ENCODE measurements at places on chromosomes 1 and 21.
A peak's percentile ranks its signal among the peaks of the same experiment; 100 is the strongest.

DNA sequence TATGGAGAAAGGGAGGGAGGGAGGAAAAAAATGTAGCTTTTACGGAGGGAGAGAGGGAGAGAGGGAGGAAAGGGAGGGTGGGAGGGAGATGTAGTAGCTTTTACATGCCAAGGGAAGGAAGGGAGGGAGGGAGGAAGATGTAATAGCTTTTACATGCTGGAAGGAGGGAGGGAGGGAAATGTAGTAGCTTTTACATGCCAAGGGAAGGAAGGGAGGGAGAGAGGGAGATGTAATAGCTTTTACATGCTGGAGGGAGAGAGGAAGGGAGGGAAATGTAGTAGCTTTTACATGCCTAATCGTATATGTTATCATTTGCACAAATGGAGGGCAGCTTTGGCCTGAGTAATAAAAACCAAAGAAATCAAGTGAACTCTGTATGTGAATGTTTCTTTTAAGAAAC lies 35.6 kb downstream of the EEIG2 start:
- peak; percentile 57 for DNase-seq

- no peak for DNase-seq
Observed at GRCh38 chr21:43652616-43653015, 6.7 kb downstream of the HSF2BP start.

- DNase-seq, result no peak
Observed at GRCh38 chr21:33789697-33790096, 125.9 kb downstream of the ATP5PO start.

DNA sequence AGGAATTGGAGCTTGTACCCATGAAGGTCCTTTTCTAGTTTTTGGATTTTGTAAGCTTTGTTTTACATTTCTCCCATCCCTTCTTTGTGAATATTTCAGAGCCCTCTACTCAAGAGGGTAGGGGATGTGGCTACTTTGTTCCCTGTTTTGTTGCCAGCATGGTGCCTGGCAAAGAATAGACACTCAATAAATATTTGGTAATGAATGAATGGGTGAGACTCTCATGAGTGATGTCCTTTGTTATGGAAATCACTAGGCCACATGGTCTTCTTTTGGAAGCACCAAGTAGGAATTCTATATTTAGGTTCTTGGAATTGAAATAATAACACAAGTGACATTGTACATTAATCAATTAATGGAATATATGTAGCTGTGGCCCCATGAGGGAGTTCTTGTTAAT lies 26.8 kb upstream of the ATP5PO start:
- DNase-seq, result no peak

- DNase-seq, result no peak
Observed at GRCh38 chr21:15130751-15131150, 66.0 kb upstream of the NRIP1 start.

DNA sequence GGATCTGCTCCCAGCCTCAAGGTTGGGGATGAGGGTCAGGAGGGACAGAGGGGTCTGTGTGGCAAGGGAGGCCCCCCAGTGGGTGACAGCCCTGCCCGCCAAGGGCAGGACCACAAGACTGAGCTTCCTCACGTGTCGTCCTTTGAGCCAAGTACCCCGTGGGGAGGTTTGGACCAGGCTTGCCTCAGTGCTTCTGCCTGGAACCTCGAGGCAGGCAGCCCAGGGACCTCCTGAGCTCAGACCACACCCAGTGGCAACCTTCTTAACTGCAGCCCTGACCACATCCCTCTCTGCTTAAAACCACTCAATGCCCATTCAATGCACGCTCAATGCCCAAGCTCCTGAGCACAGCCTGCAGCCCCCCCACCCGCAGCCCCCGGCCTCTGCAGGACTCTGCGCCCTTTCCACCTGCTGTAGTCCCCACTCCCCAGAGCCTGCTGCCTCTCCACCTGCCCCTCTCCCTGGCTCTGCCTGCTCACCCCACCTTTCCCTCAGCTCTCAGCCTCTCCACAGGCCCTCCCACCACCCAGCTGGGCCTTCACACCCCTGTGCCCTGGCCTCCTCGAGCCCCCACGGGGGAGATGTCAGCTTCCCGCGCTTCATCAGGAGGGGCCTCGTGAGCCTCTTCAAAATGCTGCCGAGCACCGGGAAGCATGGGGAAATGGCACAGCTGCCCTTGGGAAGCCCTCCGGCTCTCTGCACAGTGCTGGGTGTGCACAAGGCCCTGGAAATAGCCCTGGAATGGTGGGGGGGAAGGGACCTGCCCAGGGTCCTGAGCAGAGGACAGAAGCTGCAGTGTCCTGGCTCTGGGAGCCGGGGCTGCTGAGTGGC lies 129.3 kb upstream of the VAMP3 start:
- DNase-seq, result no peak

DNA sequence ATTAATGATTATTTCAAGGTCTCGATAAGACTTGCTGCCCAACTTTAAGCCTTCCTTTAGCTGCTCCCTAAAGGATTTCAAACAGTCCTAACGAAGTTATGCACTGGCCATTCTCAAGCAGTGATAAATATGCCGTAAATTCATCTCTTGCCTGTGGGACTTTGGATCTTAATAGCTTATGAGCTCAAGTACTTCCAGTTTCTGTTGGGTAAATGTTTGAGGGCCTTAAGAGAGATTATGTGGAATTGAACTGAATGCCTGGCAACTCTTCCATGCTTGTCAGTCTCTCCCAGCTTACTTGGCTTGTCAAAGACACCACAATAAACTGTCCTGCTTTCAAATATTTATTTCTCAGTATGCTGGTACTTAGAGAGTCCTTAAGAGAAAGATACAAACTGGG lies 3.5 kb upstream of the OR10J4 start:
- DNase-seq, result no peak

GRCh38 chr1:10598389-10598702 lies 123.6 kb downstream of the PEX14 start:
- peak; percentile 71 for DNase-seq

- DNase-seq, result peak; percentile 33
Observed at GRCh38 chr1:24931468-24932231, 1.6 kb upstream of the RUNX3 start.

- DNase-seq, result no peak
Observed at GRCh38 chr1:89609781-89610456, 23.0 kb upstream of the LRRC8C start.

GRCh38 chr1:186611156-186611555 lies 69.1 kb downstream of the PTGS2 start:
- no peak for DNase-seq

DNA sequence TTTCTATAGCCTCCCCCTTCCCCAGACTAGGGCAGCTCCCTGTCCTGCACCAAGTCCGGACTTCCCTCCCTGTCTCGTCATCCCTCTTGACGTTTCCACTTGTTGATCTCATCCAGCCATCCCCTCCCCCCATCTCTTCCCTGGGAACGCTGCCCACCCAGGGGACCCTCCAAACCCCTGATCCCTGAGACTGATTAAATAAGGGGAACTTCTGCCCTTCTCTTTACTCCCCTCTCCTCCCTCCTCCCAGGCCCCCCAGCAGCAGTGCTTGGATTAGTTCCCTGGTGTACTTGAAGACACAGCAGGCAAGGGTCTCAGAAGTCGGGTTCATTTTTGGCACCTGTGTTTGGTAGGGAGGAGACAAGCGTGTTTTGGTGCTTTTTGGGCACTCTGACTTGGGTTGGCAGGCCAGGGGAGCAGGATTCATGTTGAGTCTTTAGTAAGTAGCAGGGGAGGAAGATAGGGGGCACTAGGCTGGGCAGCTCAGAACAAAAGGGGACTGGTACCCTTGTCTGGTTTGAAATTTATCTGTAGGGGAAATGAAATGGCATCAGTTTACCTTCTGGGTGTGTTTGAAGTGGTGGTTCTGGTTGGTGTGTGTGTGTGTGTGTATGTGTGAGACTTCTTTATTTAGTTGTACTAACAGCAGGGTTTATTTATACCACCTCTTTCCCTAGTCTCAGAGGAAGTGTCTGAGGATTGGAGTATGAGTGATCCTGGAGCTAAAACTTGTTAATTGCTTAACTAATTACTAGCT lies 11.1 kb downstream of the VANGL2 start:
- peak; percentile 79 for DNase-seq

GRCh38 chr1:3584915-3585314 lies 26.4 kb downstream of the MEGF6 start:
- no peak for DNase-seq

GRCh38 chr1:47837866-47838561 lies 159.2 kb downstream of the TRABD2B start:
- DNase-seq, result no peak

- DNase-seq, result no peak
Observed at GRCh38 chr1:234659538-234659937, 49.6 kb upstream of the IRF2BP2 start.

- DNase-seq, result no peak
Observed at GRCh38 chr1:194117582-194117981, 931.2 kb upstream of the B3GALT2 start.

DNA sequence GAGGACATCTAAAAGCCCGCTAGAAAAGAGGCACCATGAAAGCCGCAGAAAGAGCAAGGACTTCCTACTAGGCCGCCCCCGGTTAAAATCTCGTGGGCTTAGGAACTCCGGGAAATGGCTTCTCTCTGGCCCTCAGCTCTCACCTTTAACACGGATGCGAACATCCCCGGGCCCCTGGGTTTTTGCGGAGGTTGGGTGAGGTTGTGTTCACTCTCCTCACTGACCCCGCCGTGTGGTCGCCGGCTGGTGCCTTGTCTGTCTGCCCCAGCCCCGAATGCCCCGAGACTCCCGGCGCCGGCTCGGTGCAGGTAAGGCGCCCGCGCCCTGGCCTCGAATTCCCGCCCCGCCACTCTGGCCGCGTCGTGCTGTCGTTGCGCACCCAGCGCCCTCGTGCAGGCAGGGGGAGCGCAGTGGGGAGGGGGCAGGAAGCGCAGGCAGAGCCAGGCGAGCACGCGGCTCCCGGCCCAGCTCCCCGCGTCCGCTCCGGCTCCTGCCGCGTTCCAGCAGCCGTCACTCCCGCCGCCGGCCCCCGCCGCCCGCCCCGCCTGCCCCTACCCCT lies at the start of gene SHISAL2A:
Gene SHISAL2A (plus strand): TSS at position 437 of the 559 bp plus-strand sequence. CDS start 326 bp downstream, outside the sequence.
- peak; percentile 55 for DNase-seq

- peak; percentile 80 for DNase-seq
Observed at GRCh38 chr1:50700214-50700613, 259.9 kb downstream of the FAF1 start.

DNA sequence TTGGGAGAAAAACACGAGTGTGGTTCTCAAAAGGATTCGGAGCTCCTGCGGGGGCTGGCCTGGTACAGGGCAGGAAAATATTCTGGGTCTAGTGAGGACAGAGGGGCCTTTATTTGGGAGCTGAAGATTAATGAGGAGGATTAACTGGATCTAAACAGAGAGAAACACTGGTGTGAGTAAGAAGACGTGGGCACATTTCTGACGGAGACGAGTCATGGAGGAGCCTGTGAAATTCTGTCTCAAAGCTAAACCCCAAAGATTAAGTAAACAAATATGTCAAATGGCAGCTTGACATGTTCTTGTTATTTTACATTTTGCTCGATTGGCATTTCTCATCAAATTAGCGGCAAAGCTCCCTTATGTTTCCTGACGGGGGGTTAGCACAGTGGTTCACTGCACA lies 12.8 kb downstream of the PROK1 start:
- DNase-seq, result no peak

GRCh38 chr21:42887326-42887725 lies 5.8 kb upstream of the NDUFV3 start:
- no peak for DNase-seq

DNA sequence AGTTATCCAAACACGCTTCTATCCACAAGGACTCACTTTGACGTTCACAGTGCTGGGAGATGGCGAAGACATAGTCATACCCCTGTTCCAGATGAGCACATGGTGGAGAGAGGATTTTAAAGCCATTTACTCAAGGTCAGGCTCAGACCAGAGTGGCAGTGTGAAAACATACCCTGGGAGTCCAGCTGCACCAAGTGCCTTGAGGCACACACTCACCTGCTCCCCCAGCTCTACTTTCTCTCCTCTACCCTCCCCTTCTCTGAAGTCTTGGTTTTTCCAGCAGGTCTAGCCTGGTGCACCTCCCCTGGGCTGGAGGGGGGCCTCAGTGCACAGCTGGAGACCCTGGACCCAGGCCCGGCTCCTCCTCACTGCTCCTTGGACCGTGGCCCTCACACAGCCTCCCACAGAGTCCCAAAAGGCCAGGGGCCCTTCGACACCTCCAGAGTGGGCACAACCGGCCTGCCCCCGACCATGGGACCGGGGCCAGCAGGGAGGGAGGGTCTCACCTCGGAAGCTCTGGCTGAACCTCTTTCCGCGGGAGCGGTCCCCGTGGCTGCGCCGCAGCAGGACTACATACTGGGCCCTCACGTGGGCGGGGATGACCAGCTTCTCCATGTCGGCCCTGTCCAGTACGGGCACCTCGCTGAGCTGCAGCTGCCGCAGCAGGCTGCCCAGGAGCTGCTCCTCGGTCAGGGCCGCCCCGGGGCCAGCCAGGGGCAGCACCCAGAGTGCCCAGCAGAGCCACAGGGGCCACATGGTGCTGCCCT lies 452 bp downstream of the LEFTY2 start:
- no peak for DNase-seq

GRCh38 chr1:178490136-178490535 lies 6.6 kb downstream of the CLEC20A start:
- no peak for DNase-seq

GRCh38 chr1:203597331-203598090 lies 29.1 kb upstream of the ATP2B4 start:
- peak; percentile 91 for DNase-seq

- no peak for DNase-seq
Observed at GRCh38 chr21:44408226-44408625, 47.1 kb upstream of the LRRC3 start.

- no peak for DNase-seq
Observed at GRCh38 chr1:77540501-77541161, 141.8 kb downstream of the ZZZ3 start.

DNA sequence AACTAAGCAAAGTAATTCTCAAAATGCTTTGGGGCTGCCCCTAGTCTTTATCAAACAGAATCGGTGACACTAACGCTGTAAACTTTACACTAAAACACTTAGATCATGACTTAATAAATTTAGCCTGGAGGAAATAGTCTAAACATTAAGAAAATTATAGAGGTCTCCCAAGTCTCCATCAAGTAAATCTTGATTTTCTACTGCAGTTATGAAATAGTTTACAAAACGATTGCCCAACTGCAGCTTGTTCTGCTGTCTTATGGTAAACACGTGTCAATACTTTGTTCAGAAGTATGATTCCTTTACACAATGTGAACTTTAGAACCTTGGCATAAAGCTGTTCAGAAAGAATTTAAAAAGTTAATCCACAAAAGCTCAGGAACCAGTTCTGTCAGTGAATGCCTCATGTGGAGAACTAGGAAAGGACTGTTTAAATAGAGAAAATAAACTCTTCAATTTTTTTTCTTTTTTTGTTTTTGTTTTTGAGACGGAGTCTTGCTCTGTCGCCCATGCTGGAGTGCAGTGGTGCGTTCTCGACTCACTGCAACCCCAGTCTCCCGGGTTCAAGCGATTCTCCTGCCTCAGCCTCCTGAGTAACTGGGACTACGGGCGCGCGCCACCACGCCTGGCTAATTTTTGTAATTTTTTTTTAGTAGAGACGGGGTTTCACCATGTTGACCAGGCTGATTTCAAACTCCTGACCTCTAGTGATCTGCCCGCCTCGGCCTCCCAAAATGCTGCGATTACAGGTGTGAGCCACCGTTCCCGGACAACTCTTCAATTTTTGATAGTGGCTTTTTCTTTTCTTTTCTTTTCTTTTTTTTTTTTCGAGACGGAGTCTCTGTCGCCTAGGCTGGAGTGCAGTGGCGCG lies 1.6 kb downstream of the DDI2 start:
- no peak for DNase-seq

All from brain (organoid and tissue), 16 donors.